Glutamatergic neuron (in vitro differentiated cells): ENCODE measurements at places on chromosomes 7 and 10. TPM values are rescaled to one million over a fixed set of nuclear protein-coding genes. Genes with fewer than 3 reads are reported as not detected.
A peak's percentile ranks its signal among the peaks of the same experiment; 100 is the strongest.

Gene CPED1
- total RNA-seq: not detected

Gene SYT15B
- not detected for total RNA-seq

DNA sequence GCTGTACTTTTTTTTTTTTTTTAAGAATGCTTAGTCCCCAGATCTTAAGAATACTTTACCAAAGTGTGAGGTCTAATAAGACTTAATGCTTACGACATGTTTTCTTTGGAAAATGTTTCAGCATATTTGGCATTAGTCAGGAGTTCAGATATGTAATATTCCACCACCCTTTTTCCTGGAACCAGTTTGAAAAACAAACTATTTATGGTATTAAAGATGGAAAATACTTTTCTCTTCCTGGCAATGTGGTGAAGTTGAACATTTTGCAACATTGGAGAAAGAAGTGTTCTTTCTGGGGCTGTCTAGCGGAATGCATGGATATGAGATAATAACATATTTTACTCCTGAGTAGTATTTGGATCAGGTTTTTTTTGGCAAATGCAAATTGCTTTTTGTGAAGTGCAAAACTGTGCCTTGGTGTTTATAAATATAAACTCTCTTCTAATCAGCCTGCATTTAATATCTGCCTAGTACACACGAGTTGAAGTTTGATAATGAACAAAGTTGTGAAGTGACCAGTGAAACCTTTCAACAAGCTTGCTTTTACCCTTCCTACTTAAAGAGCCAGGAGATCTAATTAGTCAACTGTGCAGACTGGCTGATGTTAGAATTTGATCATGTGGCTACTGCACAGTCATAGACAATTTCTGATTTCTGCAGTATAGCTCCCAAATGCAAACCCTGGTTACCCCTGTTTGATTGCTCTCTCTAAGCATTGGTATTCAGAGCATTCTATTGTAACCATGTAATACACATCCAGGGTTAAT is 20.9 kb downstream of the MAP3K8 start:
- no peaks in the 10 kb centered on the region for H3K4me1 ChIP-seq
- H3K27ac ChIP-seq: no peak overlapping the region
- no peak overlapping the region for H3K4me3 ChIP-seq
- no peak for DNase-seq

- no peak for DNase-seq
- H3K27me3 ChIP-seq: peaks cover 11% of the 10 kb centered on the region
- peaks cover 12% of the 10 kb centered on the region for H3K36me3 ChIP-seq
- H3K4me3 ChIP-seq: no peak overlapping the region
These were observed 16.6 kb downstream of the ADGRA1 start for GRCh38 chr10:133104068-133104962.

DNA sequence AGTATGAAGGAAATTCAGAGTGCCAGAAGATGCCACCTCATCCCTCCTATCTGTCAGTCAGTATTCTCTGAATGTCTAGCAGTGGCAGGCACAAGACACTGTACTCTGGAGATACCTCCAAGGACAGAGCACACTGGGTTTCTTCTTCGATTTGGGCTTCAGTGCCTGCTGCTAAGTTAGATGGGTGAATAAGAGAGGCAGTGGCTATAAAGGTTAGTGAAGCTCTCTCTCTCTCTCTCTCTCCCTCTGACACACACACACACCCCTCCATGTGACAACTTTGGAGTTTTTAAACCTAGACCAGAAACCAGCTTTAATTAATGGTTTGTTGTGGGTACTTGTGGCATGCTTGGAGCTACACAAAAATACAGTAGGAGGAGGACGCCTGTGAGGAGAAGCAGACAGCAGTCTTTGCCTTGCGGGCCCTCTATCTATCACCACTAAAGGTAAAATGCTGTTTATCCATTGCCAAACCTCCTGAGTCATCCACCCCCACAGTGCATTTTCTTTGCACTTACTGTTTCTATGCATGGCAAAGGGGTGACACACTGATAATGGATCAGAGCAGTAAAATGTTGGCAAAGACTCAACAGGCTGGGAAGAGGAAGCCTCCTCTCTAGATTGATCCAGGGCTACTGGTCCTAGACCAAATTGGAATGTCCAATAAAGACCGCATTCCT is 102.5 kb downstream of the TRIL start:
- H3K4me3 ChIP-seq: no peak overlapping the region
- H3K36me3 ChIP-seq: peaks cover 6% of the 10 kb centered on the region
- H3K27ac ChIP-seq: no peak overlapping the region

DNA sequence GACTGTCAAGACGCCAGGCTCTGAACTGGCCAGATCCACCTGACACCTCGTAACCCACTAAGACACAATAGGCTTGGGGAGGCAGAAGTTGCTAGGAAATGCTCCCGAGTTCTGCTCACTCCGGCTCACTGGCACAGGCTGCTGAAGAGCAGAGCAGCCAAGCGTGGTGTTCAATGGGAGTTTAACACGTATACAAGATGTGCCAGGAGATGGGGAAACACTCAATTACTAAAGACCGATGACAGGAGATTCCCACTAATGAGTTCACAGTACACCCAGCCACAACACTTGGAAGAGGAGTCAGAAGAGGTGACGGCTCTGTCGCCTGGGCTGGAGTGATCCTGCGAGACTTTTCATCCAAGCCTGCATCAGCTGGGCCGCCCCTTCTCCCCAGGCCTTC is 303.4 kb downstream of the GFRA1 start:
- no peak for DNase-seq
- no peak overlapping the region for H3K4me3 ChIP-seq
- H3K4me1 ChIP-seq: peaks cover 2% of the 10 kb centered on the region
- no peak overlapping the region for H3K27ac ChIP-seq
- H3K36me3 ChIP-seq: peaks cover 14% of the 10 kb centered on the region

DNA sequence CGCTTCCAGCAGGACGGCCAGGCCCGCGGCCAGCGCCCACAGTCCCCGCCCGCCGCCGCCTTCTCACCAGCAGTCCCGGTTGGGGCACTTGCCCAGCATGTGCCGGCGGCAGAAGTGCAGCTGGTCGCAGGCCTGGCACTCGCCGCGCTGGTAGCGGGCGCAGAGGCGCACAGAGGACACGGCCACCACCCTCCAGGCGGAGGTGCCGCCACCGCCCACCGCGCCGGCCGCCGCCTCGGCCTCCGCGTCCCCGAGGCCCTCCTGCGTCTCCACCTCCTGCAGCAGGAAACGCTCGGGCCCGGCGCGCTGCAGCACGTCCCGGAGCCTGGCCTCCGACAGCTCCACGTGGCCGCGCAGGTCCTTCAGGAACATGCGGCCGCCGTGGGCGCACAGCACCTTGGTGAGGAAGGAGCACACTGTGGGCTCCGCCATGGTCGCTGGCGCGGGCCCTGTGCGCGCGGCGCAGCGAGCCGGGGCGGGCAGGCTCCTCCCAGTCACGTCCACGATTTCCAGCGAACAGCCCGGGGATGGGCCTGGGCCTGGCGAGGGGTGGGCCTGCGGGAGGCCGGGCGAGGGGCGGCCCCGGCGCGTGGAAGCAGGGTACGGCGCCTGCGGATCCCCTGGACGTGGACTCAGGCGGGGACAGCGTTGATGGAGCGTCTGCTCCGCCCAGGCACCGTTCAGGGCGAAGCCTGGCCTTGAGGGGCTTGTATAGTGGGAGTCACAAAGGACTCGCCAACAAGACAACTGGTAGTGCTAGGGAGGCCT is at the start of gene ZC3HAV1L:
Gene ZC3HAV1L, minus strand, starts transcription at position 457 of the 768 bp plus-strand sequence. Its CDS starts 25 bp downstream, at position 432.
- peak; percentile 76 for DNase-seq
- H3K4me3 ChIP-seq: peak within 1 kb of the TSS; percentile 75
- no peaks in the 10 kb centered on the region for H3K36me3 ChIP-seq

DNA sequence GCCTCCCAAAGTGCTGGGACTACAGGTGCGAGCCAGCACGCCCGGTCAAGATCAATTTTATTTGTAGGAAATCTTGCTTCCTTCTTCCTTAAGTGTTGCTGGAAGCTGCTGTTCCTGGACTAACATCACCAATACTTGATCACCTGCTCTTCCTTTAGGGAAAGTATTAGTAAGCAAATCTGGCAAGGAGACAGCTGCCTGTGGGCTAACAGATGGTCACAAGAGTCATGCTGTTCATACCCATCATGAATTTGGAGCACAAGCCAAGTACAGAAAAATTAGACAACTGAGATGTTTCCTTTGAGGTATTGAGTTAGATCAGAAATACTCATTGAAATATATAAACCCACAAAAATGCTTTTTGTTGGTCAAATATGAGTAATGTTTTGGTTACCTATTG is 27.9 kb downstream of the BAIAP2L1 start:
- no peak overlapping the region for H3K4me3 ChIP-seq
- no peaks in the 10 kb centered on the region for H3K36me3 ChIP-seq
- H3K4me1 ChIP-seq: peaks cover 6% of the 10 kb centered on the region
- DNase-seq: no peak

DNA sequence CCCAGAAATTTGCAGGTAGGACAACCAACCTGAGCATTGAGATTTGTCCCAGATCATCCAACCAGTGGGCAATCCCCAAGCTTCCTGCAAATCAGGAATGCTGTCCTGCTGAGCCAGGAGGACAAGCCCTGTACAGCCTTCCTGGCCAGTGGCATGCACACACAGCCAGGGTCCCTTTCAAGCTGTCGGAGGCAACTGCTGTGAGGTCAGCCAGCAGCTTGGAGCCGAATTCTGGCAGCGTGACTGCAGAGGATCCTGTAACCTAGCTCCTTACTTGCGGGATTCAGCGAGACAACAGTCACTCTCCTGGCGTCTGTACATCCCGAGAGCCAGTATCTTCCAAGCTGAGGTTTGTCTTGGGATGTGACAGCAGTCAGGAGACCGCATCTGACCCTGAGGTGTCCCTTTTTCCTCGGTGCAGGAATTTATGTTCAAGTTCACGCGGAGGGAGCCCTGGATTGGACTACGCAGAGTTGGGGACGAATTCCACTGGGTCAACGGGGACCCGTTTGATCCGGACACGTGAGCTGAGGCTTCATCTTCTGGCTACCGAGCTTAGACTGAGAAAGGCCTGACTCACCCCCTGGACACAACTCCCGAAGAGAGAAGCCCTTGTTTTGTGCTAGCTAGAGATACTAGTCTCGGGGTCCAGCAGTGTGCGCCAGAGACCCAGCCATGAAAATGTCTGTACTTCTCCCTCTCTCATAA is 18.3 kb downstream of the CLEC2L start:
- H3K36me3 ChIP-seq: no peaks in the 10 kb centered on the region
- DNase-seq: no peak
- no peak overlapping the region for H3K27ac ChIP-seq
- H3K27me3 ChIP-seq: peaks cover 3% of the 10 kb centered on the region
- H3K4me1 ChIP-seq: no peaks in the 10 kb centered on the region

DNA sequence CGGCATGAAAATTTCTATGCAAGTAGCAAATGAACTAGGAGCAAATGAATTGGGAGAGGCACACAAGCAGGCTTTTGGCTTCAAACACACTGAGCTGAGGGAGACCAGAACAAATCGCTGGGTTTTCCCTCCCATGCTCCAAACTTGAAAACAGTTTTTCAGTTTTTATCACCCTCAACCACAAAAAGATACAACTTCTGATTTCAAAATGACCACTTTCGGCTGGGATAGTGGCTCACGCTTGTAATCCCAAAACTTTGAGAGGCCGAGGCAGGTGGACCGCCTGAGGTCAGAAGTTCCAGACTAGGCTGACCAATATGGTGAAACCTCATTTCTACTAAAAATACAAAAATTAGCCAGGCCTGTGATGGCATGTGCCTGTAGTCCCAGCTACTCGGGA is 9.0 kb upstream of the CHUK start:
- no peak overlapping the region for H3K27ac ChIP-seq
- H3K4me1 ChIP-seq: no peaks in the 10 kb centered on the region
- H3K4me3 ChIP-seq: no peak overlapping the region
- H3K36me3 ChIP-seq: no peaks in the 10 kb centered on the region
- H3K27me3 ChIP-seq: no peaks in the 10 kb centered on the region

GRCh38 chr7:132575982-132576720 is at the start of gene PLXNA4:
PLXNA4 (minus strand) TSS chr7:132576470; CDS start chr7:132508693, 67,777 bp downstream.
- H3K4me1 ChIP-seq: peaks cover 18% of the 10 kb centered on the region
- H3K4me3 ChIP-seq: peak within 1 kb of the TSS; percentile 74
- DNase-seq: peak; percentile 39
- peaks cover 25% of the 10 kb centered on the region for H3K27me3 ChIP-seq
- H3K27ac ChIP-seq: peak within 1 kb of the TSS; percentile 12
- no peaks in the 10 kb centered on the region for H3K36me3 ChIP-seq

DNA sequence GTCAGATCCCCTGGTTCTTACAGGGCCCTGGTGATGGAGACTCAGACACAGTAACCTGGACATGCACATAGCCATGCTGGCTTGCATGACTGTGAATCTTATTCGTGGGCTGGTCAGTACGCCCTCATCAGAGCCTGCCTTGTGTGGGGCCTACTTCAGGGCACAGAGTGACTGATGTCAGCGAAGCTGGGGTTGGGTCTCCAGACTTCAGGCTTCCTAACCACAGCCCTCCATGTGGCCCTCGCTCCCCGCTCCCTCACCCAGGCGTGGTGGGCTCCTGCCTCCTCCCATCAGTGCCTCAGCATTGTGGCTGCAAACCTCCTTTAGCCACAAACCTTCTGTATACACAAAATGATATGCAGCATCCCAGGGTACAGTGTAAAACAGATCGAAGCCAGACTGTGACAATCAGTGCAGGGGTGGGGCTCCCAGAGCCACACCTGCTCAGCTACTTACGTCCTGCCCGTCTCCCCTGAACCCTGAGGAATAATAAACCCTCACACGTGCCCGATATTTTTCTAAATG is 7.1 kb upstream of the C10orf105 start:
- H3K4me3 ChIP-seq: no peak overlapping the region
- DNase-seq: no peak
- H3K4me1 ChIP-seq: peaks cover 21% of the 10 kb centered on the region
- peaks cover 8% of the 10 kb centered on the region for H3K27me3 ChIP-seq

DNA sequence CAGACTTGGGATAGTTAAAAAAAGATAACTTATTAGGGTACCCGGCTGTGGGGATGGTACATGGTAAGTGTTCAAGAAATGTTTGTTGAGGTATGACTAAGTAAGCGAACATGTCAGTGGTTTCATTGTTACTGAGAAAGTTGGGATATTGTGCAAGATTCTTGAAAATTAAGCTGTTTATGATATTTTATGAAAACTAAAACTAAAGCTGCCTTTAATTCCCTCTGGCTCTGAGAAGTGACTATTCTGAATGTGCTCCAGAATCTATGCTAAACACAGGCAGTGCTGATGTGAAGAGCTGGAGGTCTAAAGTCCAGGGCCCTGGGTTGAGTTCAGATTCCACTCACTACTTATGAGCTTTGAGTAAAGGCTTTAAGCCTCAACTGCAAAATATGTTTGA is 72.9 kb downstream of the AOAH start:
- H3K4me1 ChIP-seq: peaks cover 24% of the 10 kb centered on the region
- no peak overlapping the region for H3K27ac ChIP-seq

DNA sequence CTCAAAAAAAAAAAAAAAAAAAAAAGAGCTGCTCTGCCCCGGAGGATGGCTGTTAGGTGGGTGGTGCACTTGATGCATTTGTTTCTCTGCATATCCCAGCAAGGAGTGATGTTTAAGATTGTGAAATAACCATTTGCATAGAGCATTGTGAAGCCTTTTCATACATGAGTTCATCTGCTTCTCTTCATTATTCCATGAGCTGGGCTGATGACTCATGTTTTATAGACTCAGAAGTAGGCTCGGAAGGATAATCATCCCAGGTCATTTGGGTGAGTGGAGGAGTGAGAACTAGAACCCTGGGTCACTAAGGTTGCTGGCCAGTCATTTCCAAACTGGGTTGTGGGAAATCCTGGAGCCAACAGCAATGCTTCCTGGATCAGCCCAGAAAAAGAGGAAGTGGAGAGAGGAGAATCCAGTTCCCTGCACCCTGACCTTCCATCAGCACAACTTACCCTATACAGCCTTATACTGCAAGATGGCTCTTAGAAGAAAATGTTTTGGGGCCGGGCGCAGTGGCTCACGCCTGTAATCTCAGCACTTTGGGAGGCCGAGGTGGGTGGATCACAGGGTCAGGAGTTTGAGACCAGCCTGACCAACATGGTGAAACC is 45.3 kb downstream of the TACC2 start:
- no peak overlapping the region for H3K4me3 ChIP-seq
- H3K27ac ChIP-seq: no peak overlapping the region
- H3K36me3 ChIP-seq: no peaks in the 10 kb centered on the region
- no peaks in the 10 kb centered on the region for H3K4me1 ChIP-seq

- H3K36me3 ChIP-seq: no peaks in the 10 kb centered on the region
- no peaks in the 10 kb centered on the region for H3K27me3 ChIP-seq
- H3K4me3 ChIP-seq: no peak overlapping the region
These were observed 167.7 kb downstream of the NXPH1 start for GRCh38 chr7:8601121-8601520.
